ENCODE measurements at places on chromosomes 2 and 18. TPM values are rescaled to one million over a fixed set of nuclear protein-coding genes. Genes with fewer than 3 reads are reported as not detected.

GRCh38 chr2:182852801-182853200, 13.6 kb downstream of the FRZB start:
- H3K4me3 ChIP-seq: no peak overlapping the region
- no peaks in the 10 kb centered on the region for H3K36me3 ChIP-seq
- no peak overlapping the region for H3K27ac ChIP-seq
- no peaks in the 10 kb centered on the region for H3K27me3 ChIP-seq

- H3K27ac ChIP-seq: no peak overlapping the region
- H3K4me3 ChIP-seq: no peak overlapping the region
- no peaks in the 10 kb centered on the region for H3K36me3 ChIP-seq
- no peaks in the 10 kb centered on the region for H3K4me1 ChIP-seq
- no peak for DNase-seq
These were observed 99.5 kb downstream of the MAPK4 start for GRCh38 chr18:50659091-50660003.

DNA sequence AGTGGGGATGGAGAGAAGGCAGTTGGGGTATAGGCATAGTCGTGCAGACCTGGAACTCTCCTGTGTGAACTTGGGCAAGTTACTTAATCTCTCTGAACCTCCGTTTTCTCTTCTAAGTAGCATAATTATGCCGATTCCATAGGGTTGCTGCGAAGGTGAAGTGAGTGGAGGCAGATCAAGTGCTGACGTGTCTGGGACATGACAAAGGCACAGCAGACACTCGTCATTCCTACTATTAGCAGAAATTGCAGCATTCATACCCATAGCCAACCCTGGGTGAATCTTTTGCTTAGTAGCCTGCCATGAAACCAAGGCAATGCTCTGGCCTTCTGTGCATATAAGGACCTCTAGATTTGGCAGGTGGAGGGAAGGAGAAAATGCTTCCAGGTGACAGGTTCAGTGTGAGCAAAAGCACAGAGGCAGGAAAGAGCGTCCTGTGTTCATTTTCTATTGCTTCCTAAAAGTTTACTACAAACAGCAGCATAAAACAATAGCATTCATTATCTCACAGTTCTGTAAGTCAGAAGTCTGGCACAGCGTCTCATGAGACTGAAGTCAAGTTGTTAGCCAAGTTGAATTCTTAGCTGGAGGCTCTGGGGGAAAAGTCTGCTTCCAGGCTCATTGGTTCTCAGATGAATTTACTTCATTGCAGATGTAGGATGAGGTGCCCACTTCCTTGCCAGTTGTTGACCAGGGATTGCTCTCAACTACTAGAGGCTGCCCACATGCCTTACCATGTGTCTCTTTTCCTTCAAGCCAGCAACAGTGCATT, 77.8 kb downstream of the CTIF start:
- no peak overlapping the region for H3K4me3 ChIP-seq
- H3K36me3 ChIP-seq: no peaks in the 10 kb centered on the region
- no peak overlapping the region for H3K27ac ChIP-seq
- no peak for DNase-seq
- no peaks in the 10 kb centered on the region for H3K27me3 ChIP-seq

Gene TYMS
- 21.8 TPM for total RNA-seq
